ENCODE measurements at places on chromosomes 11 and 22. TPM values are rescaled to one million over a fixed set of nuclear protein-coding genes. Genes with fewer than 3 reads are reported as not detected.

DNA sequence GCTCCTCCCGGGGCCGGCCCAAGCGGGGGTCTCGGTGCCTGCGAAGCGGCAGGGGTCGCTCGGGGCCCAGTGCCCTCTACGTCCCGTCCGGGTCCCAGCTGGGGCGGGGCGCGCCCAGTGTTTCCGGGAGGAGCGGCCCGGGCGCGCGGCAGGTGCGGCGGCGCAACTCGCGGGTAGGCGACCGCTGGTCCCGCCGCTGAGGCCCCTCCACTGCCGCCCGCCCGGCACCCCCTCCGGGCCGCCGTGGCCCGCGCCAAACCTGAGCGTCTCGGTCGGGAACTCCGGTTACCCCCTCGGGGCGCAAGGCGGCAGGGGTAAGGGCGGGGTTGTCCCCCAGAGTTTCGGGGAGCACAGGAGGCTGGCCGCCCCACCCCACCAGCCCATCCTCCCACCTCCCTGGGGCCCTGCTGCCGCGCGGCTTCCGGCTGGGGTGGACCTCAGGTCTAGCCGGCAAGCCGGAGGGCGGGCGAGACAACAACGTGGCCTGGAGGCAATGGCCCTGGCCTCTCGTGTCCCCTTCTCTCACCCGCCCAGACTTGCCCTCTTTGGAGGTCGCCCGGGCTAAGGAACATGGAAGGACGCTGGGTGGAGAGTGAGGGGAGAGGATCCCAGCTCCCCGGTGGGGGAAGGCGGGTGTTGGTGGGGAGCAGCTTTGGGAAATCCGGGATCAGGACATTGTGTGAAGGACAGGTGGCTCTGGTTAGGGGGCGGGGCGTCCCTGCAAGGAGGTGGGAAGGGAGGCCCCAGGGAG, 398 bp upstream of the CRACR2B start:
- DNase-seq = no peak

DNA sequence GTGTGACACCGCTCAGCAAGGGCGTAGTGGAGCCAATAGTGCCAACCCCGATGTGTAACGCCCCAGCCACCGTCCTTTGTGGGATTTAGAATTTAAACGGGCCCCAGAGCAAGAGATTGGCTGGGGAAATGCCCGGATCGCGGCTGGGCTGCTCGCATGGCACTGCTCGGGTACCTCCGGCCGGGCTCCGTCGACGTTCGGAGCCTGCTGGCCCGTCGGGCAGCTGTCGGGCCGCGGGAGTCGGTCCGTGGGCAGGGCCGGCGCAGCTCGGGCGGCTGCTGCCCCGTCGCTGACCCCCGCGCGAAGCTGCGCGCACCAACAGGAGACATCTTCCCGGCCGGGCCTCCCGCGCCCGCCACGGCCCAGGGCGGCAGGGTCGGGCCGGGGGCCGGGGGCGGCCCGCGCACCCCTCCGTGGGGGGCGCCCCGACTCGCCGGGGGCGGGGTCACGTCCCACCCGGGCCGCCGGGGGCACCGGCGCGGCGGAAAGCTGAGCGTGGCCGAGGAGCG, 1.3 kb upstream of the KDM2A start:
- DNase-seq = no peak

- no peak for DNase-seq
Measured at GRCh38 chr22:19645391-19645790, 68.9 kb upstream of the SEPTIN5 start.

- peak; percentile 9 for DNase-seq
Measured at GRCh38 chr22:45009606-45010531, at the start of gene PHF21B. Gene PHF21B (minus strand): TSS chr22:45010005. CDS start chr22:45009549, 456 bp downstream.

Gene SYCE3
- total RNA-seq = not detected

GRCh38 chr11:27472398-27473016, at the start of gene LGR4:
Gene LGR4 (minus strand): TSS chr11:27472790. CDS start chr11:27472302, 488 bp downstream.
- peak; percentile 96 for DNase-seq

GRCh38 chr22:20844055-20845037, 14.3 kb downstream of the PI4KA start:
- no peak for DNase-seq

DNA sequence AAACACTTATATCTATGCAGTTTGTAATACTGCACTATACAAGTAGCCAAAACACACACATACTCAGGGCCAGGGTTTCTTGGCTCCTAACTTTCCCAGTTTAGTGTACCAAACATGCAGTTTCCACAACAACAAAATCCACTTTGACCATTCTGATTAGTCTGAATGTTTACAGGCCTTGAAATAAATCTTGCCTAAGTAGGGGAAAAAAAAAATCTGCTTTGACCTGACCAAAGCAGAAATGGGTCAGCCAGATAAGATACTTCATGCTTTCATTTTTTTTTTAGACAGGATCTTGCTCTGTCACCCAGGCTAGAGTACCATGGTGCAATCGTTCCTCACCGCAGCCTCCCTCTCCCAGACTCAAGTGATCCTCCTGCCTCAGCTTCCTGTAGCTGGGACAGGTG, 10.1 kb downstream of the PRR14L start:
- DNase-seq = no peak

All from mammary epithelial cell (primary cell).